ENCODE measurements at places on chromosomes 5 and 9.

DNA sequence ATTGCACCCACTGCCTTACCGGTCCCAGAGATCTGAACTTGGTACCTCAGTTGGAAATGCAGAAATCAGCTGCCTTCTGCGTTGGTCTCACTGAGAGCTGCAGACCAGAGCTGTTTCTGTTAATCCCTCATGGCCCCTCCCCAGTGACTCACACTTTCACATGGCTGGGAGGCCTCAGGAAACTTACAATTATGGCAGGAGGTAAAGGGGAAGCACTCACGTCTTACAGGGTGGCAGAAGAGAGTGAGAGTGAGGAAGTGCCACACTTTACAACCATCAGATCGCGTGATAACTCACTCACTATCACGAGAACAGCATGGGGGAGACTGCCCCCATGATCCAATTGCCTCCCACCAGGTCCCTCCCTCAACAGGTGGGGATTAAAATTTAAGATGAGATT is 648.5 kb downstream of the MTRR start:
- no peak for DNase-seq

- DNase-seq: no peak
Measured at GRCh38 chr5:145976431-145977155, 40.2 kb downstream of the SH3RF2 start.

- DNase-seq: no peak
Measured at GRCh38 chr5:73940026-73940425, 314.0 kb downstream of the ARHGEF28 start.

- no peak for DNase-seq
Measured at GRCh38 chr5:64457846-64458245, 48.0 kb upstream of the RGS7BP start.

Data from neural crest cell (in vitro differentiated cells).